ENCODE measurements at places on chromosomes 11 and 22.

- DNase-seq: no peak
These were observed 76.9 kb upstream of the API5 start for GRCh38 chr11:43234881-43235280.

- no peak for DNase-seq
These were observed 63.7 kb downstream of the MACROD1 start for GRCh38 chr11:64102005-64102738.

- DNase-seq: no peak
These were observed 981.0 kb upstream of the FAT3 start for GRCh38 chr11:91243630-91244029.

DNA sequence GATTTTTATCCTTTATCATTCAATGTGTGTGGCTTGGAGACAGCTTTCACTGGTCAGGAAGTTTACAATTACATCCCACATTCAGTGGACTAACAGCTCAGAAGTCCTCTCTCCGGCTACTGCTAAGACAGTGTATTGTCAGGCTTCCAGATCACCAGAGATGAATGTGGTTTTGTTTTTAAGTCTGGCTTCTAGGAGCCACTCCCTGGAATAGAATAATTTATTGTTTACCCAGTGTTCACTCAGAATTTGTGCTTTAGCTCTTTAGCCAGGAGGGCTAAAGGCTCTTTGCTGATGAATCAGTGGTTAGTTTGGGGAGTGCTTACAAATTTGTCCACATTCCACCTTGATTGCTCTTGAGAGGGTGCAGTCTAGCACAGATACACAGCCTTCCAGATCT, 26.5 kb downstream of the TRIM77 start:
- no peak for DNase-seq

DNA sequence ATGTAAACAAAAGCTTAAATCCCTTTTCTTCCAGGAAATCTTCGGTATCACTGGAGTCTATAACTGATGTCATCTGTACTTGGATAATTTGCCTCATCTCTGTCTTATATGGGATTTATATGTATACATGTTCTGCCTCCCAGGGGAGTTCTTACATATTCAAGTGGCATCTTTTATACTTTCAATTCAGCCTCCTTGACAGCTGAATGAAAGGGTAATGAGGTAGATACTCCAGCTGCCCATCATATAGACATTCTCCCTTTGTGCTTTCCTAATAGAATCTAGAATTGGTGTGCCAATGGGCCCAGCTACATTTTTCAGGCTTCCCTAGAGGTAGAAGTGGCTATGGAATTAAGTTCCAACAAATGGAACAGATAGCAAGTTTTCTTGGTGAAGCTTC, 223.8 kb downstream of the LRRC4C start:
- DNase-seq: no peak

DNA sequence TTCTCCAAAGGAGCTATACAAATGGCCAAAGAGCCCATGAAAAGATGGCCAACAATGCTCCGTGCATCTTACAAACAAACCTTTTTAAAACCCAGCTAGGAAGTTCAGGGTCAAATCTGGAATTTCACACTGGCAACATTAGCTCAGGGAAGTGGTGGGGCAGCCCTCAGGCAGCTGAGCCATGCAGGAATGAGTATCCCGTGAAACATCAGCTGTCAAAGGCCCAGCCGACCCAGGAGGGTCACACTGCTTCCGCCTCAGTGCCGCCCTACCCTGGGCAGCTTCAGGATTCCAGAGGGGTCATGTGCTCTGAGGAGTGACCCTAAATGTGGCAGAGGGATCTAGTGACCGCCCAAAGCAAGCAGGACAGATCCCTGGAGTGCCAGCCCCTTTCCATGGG, 73.4 kb downstream of the LINC01488 start:
- DNase-seq: no peak

DNA sequence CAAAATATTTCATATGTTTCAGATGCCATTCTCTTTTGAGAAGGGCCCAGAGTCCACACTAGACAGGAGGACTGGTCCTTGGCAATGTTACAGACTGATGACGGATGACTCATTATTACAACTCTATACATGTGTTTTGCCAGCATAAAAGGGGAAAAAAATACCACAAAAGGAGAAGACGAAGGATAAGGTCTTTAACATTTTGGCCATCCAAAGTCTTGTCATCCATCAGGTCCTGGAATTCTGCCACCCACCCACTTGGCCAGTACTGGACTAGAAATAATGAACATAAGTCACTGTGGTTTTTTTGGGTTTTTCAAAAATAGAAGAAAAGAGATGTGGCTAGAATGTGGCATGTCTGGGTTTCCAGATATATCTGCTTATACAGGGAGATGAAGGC, 57.7 kb upstream of the BDNF start:
- no peak for DNase-seq
